MM.1S (cell line): ENCODE measurements at places on chromosomes 7 and 10.

- no peaks in the 10 kb centered on the region for H3K27me3 ChIP-seq
- no peak overlapping the region for H3K27ac ChIP-seq
- no peaks in the 10 kb centered on the region for H3K36me3 ChIP-seq
Measured at GRCh38 chr10:47027108-47027783, 116.0 kb downstream of the PTPN20 start.

DNA sequence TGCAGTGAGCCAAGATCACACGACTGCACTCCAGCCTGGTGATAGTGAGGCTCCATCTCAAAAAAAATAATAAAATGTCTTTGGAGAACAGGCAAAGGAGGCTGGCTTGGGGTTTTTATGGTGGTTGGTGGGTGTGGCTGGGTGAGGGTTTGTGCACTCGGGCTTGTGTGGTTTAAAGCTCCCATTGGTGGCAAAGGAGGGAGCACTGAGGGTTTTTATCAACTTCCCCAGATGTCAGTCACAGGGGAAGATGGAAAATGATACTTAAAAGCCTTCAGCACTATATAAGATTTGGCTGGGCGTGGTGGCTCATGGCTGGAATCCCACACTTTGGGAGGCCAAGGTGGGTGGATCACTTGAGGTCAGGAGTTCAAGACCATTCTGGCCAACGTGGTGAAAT is 16.3 kb upstream of the RNF216 start:
- DNase-seq = no peak
- no peaks in the 10 kb centered on the region for H3K36me3 ChIP-seq

GRCh38 chr7:92850516-92850915 is 14.1 kb upstream of the CDK6 start:
- H3K36me3 ChIP-seq = no peaks in the 10 kb centered on the region
- H3K27me3 ChIP-seq = no peaks in the 10 kb centered on the region
- no peak for DNase-seq
- H3K4me1 ChIP-seq = peaks cover 14% of the 10 kb centered on the region
- H3K4me3 ChIP-seq = no peak overlapping the region

DNA sequence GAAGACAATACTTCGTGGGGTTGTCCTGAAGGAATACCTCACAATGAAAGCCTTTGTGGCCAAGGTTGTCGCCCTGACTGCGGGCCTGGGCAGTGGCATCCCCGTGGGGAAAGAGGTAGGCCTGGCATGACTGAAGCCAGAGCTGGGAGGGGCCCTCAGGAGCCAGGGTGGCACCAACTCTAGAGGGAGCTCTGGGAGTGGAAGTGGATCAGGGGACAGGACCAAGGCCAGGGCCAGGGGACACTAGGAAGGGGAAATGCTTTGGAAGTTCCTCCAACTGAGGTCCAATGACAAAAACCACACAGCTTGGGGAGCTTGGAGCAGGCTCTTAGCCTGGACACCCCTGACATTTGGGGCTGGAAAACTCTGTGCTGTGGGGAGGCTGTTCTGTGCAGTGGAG is 5.8 kb downstream of the CLCN1 start:
- H3K27me3 ChIP-seq = no peaks in the 10 kb centered on the region
- H3K36me3 ChIP-seq = no peaks in the 10 kb centered on the region
- no peaks in the 10 kb centered on the region for H3K4me1 ChIP-seq
- no peak overlapping the region for H3K4me3 ChIP-seq

- H3K4me3 ChIP-seq = no peak overlapping the region
- H3K36me3 ChIP-seq = no peaks in the 10 kb centered on the region
- no peaks in the 10 kb centered on the region for H3K4me1 ChIP-seq
- no peak for DNase-seq
Measured at GRCh38 chr7:28362812-28363211, 49.5 kb upstream of the CREB5 start.

GRCh38 chr7:80098795-80099194 is 35.8 kb upstream of the GNAI1 start:
- H3K4me1 ChIP-seq = no peaks in the 10 kb centered on the region
- H3K27me3 ChIP-seq = no peaks in the 10 kb centered on the region
- H3K27ac ChIP-seq = no peak overlapping the region
- H3K36me3 ChIP-seq = no peaks in the 10 kb centered on the region
- no peak overlapping the region for H3K4me3 ChIP-seq

DNA sequence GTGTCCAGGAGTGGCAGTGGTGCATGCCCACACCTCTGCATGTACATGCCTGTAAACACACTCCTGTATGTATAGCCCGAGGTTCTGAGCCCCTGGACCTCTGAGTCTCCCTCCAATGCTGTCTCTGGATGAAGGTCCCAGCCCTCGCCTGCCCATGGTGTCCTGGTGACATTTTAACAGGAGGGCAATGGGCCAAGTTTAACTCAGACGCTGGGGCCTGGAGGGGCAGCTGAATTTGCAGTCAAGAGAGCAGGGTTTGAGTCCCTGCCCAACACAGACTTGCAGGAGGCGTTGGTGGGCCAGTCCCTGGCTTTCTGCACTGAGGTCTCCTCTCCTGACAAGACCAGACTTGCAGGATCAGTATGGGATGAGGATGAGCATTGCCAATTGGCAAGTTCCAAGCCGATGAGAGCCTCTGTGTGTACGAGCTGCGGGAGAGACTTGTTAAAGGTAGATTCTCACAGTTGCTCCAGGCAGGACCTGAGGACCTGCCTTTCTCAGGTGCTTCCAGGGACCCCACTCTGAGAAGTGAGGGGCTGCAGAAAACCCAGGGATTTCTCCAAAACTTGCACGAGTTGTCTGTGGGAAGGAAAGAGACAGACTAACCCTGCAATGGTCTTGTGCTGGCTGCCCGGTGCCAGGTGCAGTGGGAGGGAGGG is 141.9 kb downstream of the ELFN1 start:
- no peak for DNase-seq
- H3K4me3 ChIP-seq = no peak overlapping the region
- no peaks in the 10 kb centered on the region; the same call in 1 of the 2 replicates for H3K27me3 ChIP-seq
- H3K36me3 ChIP-seq = no peaks in the 10 kb centered on the region
- H3K27ac ChIP-seq = no peak overlapping the region

GRCh38 chr7:2750004-2750407 is 62.0 kb downstream of the AMZ1 start:
- no peaks in the 10 kb centered on the region for H3K4me1 ChIP-seq
- no peaks in the 10 kb centered on the region for H3K36me3 ChIP-seq
- no peaks in the 10 kb centered on the region for H3K27me3 ChIP-seq
- no peak for DNase-seq

GRCh38 chr7:120825152-120825551 is 32.8 kb downstream of the TSPAN12 start:
- no peaks in the 10 kb centered on the region for H3K4me1 ChIP-seq
- no peak overlapping the region for H3K27ac ChIP-seq
- H3K27me3 ChIP-seq = no peaks in the 10 kb centered on the region
- H3K4me3 ChIP-seq = no peak overlapping the region
- DNase-seq = no peak
- H3K36me3 ChIP-seq = no peaks in the 10 kb centered on the region

DNA sequence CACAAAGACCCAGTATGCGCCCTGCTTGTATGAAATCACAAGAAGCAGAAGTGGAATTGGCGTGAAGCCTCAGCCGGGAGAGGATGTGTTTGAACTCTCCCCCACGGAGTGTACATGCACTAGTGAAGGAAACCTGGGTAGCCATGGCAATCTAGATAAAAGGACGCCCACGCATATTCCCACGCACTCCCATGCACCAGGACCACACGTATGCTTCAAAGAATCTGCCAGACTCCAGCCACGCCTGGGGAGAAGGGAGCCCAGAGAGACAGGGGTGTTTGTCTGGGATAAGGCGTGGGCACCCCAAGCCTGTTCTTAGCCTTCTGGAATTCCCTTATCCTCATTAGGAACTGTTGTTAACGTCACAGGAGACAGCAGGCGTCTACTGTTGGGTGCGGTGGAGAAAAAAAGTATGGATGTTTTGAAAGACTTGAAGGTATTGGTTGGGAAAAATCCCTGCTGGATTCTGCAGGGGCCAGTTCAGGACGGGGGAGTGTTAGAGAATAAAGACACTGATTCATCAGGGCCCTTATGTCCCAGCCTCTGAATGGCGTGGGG is 28.9 kb upstream of the ECHDC3 start:
- H3K27ac ChIP-seq = no peak overlapping the region
- no peak overlapping the region for H3K4me3 ChIP-seq
- H3K4me1 ChIP-seq = peaks cover 14% of the 10 kb centered on the region
- peaks cover 83% of the 10 kb centered on the region for H3K27me3 ChIP-seq
- H3K36me3 ChIP-seq = no peaks in the 10 kb centered on the region

- no peak overlapping the region for H3K27ac ChIP-seq
- H3K27me3 ChIP-seq = no peaks in the 10 kb centered on the region
- H3K4me3 ChIP-seq = no peak overlapping the region
- H3K4me1 ChIP-seq = no peaks in the 10 kb centered on the region
- peaks cover 39% of the 10 kb centered on the region for H3K36me3 ChIP-seq
- DNase-seq = no peak
Measured at GRCh38 chr10:124007102-124007772, 86.2 kb downstream of the CHST15 start.

- 0 out of 2 replicates have a peak, but pooled peaks cover 3% of the 10 kb centered on the region for H3K36me3 ChIP-seq
- H3K4me1 ChIP-seq = no peaks in the 10 kb centered on the region
- no peak overlapping the region for H3K4me3 ChIP-seq
- H3K27me3 ChIP-seq = no peaks in the 10 kb centered on the region
- no peak overlapping the region for H3K27ac ChIP-seq
Measured at GRCh38 chr7:102319671-102320070, 33.0 kb downstream of the SH2B2 start.

- DNase-seq = peak; percentile 51
- H3K27me3 ChIP-seq = peaks cover 25% of the 10 kb centered on the region
- H3K4me1 ChIP-seq = no peaks in the 10 kb centered on the region
- no peaks in the 10 kb centered on the region for H3K36me3 ChIP-seq
- H3K4me3 ChIP-seq = no peak overlapping the region
Measured at GRCh38 chr7:1579481-1580421, 9.9 kb upstream of the PSMG3 start.

DNA sequence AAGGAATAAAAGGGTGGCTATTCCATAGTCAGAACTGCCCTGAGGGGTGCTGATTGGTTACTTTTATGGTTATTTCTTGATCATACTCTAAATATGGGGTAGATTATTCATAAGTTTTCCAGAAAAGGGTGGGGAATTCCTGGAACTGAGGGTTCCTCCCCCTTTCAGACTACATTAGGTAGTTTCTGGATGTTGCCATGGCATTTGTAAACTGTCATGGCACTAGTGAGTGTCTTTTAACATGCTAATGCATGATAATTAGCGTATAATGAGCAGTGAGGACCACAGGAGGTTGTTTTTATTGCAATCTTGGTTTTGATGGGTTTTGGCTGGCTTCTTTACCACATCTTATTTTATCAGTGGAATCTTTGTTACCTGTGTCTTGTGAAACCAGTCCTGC is 26.5 kb upstream of the POT1 start:
- H3K4me1 ChIP-seq = no peaks in the 10 kb centered on the region
- no peak for DNase-seq
- H3K27me3 ChIP-seq = no peaks in the 10 kb centered on the region
- no peaks in the 10 kb centered on the region for H3K36me3 ChIP-seq

DNA sequence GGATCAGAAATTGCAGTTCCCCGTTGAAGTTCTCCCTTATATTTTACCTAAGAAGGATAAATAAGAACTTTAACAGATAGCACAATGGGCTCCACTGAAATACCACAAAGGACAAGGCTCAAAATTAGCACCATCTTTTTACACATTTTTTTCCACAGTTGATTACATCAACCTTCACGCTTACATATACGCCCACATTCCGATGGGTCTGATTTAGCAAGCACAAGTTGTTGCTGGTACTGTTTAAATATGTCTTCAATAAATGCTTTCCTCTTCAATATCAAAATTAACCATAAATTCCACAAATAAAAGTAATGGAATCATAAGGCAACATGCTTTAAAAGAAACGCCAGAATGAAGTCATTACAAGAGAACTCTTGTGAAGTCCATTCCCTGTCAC is 79.5 kb downstream of the NEBL start:
- no peaks in the 10 kb centered on the region for H3K4me1 ChIP-seq
- H3K27me3 ChIP-seq = no peaks in the 10 kb centered on the region
- H3K36me3 ChIP-seq = no peaks in the 10 kb centered on the region
- H3K4me3 ChIP-seq = no peak overlapping the region
- H3K27ac ChIP-seq = no peak overlapping the region

GRCh38 chr10:110129490-110129889 is 77.9 kb upstream of the MXI1 start:
- peak; percentile 2 for DNase-seq
- no peak overlapping the region for H3K4me3 ChIP-seq
- no peak overlapping the region for H3K27ac ChIP-seq
- no peaks in the 10 kb centered on the region for H3K4me1 ChIP-seq
- no peaks in the 10 kb centered on the region for H3K36me3 ChIP-seq
- H3K27me3 ChIP-seq = no peaks in the 10 kb centered on the region

DNA sequence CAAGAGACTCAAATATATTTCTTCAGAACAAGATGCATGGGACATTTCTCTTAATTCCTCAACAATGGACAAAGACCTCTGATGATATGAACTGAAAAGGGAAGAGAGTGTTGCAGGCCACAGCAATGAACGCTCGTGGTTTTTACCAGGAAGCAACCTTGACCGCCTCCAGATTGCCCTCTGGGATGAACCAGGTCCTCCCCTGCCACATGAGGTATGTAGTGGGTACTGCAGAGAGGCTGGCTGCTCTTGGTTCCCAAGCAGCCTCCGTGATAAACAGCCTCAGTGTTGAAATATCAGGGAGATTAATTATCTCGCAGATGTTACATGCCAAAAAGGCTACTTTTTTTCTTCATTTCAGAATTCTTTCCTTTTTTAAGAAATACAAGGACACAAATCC is 338.8 kb downstream of the ELMO1 start:
- H3K36me3 ChIP-seq = no peaks in the 10 kb centered on the region

DNA sequence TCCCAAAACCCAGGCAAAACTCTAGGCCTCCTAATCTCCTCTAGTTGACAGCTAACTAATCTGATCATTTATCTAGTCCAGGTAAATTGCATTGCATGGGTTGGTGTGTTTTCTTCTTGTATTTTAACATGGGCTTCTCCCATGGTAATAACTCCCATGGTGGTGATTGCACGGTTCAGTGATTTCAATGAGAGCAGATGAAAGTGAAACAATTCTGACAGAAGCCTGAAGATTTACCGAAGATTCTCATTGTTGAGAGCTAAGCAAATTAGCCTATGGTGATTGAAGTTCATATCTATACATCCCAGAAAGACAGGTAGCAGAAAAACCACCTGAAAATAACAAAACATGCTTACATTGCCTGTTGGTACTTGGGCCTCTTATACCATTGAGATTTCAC is 26.6 kb upstream of the LIPN start:
- H3K27ac ChIP-seq = no peak overlapping the region; the same call in 1 of the 2 replicates
- no peaks in the 10 kb centered on the region for H3K27me3 ChIP-seq
- DNase-seq = peak; percentile 61
- H3K4me3 ChIP-seq = 0 out of 2 replicates have a peak overlapping the region, but pooled peaks have one; percentile 12
- H3K4me1 ChIP-seq = peaks cover 4% of the 10 kb centered on the region; the same call in 1 of the 2 replicates
- H3K36me3 ChIP-seq = no peaks in the 10 kb centered on the region

DNA sequence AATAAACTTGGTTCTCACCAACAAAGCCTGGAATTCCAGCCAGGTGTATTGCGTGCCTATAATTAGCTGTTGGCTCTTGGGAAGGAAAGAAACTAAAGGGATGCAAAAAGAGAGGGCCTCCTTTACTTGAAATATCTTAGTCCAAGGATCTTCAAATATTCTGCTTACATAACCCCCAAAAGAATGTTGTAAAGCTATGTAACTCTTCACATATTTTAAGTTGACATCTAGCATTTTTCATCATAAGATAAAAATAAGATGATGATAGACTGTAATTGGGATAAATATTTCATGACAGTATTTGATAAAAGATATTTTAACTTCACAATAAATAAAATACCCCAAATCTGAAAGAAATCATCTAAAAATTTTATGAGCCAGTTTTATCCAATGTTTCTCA is 52.5 kb upstream of the SEPTIN7 start:
- H3K4me1 ChIP-seq = 0 out of 2 replicates have a peak, but pooled peaks cover 3% of the 10 kb centered on the region
- no peak overlapping the region for H3K4me3 ChIP-seq
- H3K27ac ChIP-seq = no peak overlapping the region
- DNase-seq = no peak
- no peaks in the 10 kb centered on the region for H3K27me3 ChIP-seq
